ENCODE measurements at places on chromosomes 2 and 18.

DNA sequence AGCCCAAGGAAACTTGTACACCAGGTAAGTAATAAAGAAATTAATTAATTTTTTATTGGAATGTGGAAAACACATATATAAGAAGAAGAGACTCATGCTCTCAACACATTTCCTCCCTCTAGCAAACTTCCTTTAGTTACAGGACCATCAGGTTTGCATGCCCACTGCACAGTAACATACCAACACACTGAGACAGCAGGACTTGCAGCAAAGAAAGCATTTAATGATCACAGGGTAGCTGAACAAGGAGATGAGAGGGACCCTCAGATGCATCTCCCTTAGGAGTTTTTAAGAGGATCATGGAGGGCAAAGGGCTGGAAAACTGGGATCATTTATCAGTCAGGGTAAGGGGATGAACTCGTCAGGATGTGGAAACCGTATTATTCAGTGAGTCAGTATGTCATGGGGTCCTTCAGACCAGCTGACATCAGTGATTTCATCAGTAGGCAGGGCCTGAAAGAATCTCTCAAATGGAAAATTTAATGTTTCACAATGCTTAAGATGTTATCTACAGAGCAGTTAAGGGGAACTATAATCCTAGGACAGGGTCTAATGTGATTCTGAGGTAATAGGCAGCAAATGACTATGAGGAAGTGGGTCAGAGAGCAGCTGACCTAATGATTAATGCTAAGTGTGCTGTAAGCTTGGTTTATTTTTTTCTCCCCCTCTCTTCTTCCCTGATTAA is 193.8 kb upstream of the RND3 start:
- peak; percentile 88 for DNase-seq

GRCh38 chr2:20759487-20759886 is 63.4 kb downstream of the LDAH start:
- no peak for DNase-seq

GRCh38 chr2:188909036-188909435 is 65.1 kb upstream of the COL3A1 start:
- no peak for DNase-seq

GRCh38 chr2:235627682-235628081 is 133.8 kb downstream of the AGAP1 start:
- DNase-seq = no peak

DNA sequence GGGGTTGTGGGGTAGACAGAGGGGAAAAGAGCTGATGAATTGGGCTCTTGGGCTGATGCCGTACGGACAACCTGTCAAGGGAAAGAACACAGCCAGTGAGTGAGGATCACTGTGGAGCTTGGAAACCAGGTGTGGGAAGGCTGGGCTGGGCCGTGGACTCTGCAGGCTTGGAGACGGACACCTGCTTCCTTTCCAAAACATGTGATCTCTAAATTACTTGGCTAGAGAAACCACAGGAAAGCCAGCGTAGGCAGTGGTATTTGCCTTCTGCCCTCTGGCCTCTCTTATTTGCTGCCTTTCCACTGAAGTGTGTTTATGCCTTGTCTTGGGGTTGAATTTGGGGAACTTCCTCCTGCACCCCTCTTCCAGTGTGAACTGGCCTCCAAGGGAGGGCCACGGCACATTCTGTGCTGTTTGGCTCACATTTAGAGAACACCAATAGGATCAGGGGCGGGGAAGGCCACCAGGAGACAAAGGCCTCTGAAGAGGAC is 267.7 kb downstream of the PRKCE start:
- no peak for DNase-seq

DNA sequence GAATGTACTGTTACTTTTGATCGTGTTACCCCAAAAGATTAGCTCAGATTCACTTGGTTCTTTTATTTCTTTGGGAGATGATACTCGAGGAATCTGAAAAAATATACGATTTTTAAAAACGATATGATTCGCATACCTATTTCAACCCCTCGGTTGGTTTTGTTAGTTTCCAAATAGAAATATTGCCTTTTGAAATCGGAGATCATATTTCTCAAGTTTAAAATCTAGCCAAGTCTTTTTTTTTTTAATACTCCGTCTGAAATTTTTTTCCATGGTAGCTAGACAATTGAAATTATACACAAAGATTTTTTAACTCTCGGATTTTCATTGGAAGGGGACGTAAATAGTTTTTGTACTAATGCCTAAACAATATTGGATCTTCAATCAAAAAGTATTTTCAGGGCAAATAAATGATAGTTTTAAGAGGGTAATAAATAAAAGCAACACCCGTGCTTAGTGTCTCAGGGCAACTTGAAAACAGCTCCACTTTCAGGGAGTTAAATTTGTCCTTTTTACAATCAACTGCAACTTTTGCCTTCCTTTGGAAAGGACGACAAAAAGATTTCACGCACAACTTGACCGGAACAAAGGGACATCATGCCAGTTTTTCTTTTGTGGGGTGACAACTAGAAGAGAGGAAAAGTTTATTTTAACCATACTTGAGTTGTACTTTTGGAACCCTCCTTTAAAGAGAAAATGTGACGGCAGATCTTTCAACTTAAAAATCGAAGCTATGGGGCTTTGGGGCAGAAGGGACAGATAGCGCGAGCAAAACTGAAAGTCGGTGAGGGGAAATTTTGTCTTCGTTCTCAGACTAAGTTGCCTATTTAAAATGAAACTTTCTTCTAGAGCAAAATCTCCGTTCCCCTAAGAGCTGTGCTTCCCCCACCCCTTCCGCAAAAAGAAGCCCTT is 5.8 kb upstream of the ONECUT2 start:
- DNase-seq = no peak

DNA sequence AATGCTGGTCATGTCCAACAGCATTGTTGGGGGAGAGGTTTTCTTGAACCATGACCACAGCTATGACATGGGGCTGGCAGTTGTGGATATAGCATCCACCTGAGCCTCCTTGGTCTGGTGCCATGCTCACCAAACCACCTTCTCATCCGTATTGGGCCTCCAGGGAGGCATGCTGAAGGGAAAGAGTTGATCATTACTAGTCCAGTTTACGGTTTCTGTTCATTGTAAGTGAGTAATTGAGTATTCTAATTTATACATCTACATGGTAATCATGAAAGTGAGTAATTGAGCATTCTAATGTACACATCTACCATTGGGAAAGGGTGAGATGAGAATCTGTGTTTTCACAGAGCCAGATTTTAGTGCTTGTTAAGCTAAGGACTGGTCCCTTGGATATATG is 6.8 kb downstream of the TMEM87B start:
- no peak for DNase-seq

GRCh38 chr2:124753842-124754241 is 728.8 kb downstream of the CNTNAP5 start:
- DNase-seq = no peak

- DNase-seq = no peak
Observed at GRCh38 chr2:229591611-229592010, 122.7 kb downstream of the DNER start.

DNA sequence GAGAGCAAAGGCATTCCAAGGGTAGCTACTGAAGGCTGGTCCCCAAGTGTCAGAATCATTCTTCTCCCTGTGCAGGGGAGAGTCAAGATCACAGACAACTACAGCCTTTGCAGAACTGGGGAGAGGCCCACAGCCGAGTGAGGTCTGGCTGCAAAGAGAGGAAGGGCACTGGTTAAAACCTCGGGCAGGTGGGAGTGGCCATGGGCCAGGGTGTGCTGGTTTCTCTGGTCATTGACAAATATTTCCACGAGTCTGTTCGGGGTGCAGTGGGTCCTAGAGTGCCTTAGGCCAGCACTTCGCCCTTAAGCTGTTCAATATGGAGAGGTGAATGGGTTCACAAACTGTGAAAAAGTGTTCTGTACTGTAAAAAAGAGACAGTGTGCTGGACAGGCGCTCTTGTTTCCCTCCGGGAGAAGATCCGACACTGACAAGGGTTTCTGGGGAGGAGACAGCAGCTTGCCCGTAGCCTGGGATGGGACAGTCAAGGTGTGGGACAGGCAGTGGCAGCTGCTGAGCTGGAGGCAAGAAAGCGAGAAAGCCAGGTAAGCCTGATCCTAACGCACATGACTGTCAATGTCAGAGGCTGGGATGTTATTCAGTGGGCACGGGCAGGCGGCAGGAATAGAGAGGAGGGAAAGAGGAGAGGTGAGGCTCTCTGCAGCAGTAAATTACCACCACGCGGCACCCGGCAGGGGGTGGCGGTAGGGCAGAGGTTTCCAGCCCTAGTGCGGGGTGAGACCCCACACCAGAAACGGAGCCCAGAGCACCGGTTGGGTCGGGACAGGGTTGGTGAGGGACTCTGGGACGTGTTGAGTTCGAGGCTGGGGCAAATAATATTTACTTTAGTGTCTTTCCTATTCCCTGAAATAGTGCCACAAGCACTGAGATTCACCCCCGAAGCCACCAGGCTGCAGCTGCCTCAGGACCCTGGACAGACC is 2.0 kb downstream of the NPPC start:
- no peak for DNase-seq

DNA sequence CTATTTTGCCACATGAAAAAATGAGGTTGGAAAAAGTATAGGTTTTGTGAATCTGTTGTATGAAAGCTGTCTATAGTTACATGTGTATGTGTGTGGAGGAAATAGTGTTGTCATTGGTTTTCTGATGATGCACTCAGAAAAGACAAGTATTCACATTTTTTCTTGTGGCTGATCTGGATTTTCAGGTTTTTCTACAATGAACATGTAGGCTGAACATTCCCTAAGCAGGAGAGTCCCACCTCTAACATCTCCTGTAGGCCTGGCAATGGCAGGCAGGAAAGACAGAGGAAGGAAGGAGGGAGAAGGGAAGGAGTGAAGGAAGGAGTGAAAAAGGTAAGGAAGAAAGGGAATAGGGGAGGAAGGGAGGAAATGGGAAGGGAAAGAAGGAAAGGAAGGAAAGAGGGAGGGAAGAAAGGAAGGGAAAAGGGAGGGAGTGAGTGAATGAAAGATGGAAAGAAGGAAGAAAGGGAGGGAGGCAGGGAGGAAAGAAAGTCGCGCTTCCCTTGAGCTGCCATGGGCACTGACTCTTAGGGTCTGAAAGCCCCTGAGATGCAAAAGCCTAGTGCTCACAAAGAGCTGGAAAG is 495 bp upstream of the IL36RN start:
- DNase-seq = no peak

- DNase-seq = no peak
Observed at GRCh38 chr2:218429911-218430692, 11.2 kb downstream of the VIL1 start.

DNA sequence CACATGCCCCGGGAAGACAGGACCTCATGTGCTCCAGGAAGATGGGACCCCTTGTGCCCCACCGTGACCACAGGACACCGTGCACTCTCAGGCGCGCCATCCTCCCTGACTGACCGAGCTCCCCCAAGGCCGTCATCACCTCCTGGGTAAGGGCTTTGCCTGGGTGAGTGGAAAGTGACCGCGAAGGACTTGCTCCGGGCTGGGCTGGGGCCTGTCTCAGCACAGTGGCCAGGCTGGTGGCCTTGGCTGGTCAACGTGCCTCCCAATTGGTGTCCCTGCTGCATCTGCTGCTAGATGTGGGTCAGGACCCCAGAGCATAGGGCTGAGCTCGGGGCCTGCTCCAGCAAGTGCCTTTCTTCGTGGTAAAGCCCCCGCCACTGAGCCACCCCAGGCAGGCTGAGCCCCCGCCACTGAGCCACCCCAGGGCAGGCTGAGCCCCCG is 69.7 kb upstream of the CTDP1 start:
- DNase-seq = no peak

GRCh38 chr2:85998071-85998991 is 107.4 kb downstream of the POLR1A start:
- peak; percentile 93 for DNase-seq

DNA sequence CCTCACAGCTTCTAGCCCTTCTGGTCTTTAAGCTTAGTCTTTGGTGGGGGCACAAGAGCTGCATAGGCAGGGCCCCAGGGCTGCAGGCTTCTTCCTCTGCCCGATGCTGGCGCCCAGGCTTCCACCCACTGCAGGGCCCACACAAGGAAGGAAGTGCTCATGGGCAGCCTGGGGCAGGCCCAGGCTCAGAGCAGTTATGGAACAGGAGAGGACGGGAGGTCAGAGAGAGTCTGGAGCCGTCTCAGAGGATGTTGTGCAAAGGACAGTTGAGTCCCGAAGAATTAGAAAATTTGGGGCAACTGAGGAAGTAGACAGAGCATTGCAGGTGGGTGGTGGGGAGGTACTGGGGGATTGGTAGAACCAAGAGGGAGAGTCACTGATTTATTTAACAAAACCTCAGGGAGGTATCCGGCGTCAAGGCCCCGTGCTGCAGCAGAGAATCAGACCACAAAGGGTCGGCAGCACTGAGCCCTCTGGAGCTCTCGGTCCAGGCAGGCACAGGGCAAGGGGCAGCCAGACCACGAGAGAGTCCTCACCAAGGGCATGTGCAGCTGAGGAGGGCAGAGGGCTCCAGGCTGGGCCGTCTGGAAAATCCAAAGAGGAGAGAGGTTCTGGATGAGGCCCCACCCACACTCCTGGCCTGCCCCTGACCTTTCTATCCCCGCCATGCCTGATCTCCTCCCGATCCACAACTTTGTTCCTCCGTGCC is 110.8 kb upstream of the GLI2 start:
- no peak for DNase-seq

DNA sequence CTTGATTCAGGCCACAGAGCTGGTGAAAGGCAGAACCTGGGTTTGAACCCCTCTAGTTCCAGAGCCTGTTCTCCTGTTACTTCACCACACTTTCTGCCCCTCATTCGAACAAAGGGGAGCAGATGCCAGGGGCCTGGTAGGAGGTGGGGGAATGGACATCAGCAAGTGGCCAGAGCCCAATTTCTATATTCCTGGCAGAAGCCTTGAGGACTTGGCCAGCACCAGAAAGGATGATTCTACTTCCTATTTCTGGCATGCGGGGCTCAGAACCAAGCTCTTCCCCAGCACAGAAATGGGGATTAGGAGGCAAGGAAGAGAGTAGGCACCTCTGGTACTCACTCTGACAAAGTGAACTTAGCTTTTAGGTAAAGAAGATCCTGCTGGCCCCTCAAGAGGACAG is 49.3 kb downstream of the ADD2 start:
- no peak for DNase-seq

DNA sequence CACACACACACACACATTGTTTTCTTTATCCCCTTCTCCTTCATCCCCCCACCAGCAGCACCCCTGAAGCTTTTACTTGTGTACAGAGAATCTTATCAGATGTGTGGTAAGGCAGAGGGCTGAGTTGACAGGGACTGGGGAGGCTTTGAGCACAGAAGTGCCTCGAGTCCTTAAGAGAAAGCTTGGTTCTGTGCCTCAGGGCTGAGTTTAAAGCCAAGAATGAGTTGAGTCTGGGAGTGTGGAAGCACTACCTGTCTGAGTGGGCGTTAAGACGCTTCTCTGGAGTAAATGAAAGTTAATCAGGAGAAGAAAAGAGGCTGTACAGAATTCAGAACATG is 2.7 kb downstream of the ID2 start:
- DNase-seq = peak; percentile 57

DNA sequence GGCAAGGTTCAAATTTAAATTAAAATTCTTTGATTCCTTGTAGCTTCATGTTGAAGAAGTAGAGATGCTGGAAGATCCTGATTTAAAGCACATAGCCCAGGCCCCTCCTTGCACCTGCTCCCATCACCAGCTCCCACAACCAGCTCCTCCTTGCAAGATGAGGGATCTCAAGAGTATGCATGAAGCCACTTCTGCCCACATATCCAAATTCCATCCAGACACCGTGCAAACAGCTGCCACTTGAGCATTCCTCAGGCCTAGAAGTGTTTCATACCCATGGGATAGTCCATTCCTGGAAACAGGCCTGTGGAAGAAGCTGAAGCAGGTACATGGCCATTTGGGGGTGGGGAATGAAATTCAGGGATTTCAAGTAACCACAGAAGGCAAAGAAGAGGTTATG is 32.4 kb upstream of the ITPRID2 start:
- no peak for DNase-seq

GRCh38 chr2:217941886-217942728 is 60.7 kb downstream of the TNS1 start:
- DNase-seq = no peak

- peak; percentile 65 for DNase-seq
Observed at GRCh38 chr2:188609321-188610049, 317.8 kb downstream of the GULP1 start.
